ENCODE measurements at places on chromosomes 5 and 9. TPM values are rescaled to one million over a fixed set of nuclear protein-coding genes. Genes with fewer than 3 reads are reported as not detected.
A peak's percentile ranks its signal among the peaks of the same experiment; 100 is the strongest.

GRCh38 chr5:140833993-140834392 lies at the start of gene PCDHA7:
Gene PCDHA7 (plus strand): TSS chr5:140834269. CDS start chr5:140834384, 115 bp downstream.
- DNase-seq, result peak; percentile 20

DNA sequence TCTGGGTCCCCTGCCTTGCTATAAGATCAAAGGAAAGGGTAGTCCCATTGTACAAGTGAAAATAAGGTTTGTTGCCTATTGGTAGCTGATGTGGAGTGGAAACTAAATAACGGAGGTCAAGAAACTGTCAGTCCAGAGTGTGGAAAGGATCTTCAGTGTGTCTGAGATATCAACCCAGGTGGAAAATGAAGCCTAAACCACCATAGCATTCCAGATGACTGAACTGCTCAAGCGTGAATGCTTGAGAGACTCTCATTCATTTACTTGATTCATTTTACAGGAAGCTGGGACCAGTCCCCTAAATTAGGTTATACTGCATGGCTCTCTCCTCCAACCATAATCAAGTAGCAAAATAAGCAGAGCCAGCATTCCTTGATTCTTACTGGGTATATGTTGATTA lies 116.0 kb upstream of the SLC28A3 start:
- no peak for DNase-seq

DNA sequence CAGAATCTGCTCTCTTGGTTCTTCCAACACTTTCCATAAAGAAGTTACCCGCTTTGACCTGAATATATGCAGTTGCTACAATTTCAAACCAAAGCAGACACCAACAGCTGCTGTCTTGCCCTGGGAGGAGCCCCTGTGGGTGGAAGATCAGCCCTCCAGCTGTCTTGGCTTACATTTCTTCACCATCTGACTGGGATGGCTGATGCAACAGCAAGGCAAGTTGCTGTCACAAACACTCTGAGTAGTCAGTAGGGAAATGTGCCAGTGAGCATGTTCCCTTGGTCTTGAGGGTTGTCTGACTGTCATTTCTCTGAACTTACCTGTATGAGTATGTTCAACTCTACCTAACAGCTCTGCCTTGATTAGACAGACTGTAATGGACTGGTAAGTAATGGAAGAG lies 152.9 kb downstream of the SGCD start:
- peak; percentile 98 for DNase-seq

Gene SURF6
- total RNA-seq, result 26.7 TPM

Gene FOXD4
- 0.19 TPM for total RNA-seq

Gene PRDM9
- not detected for total RNA-seq

Measured in myocyte (in vitro differentiated cells).